Stimulated activated CD8-positive, alpha-beta memory T cell treated with anti-CD3 and anti-CD28 coated beads, Interleukin-7, amount 100 ng/mL, for 4 hours (primary cell): ENCODE measurements at places on chromosomes 2 and 18.

GRCh38 chr2:45469314-45470099 lies 141.6 kb downstream of the SRBD1 start:
- DNase-seq = no peak

DNA sequence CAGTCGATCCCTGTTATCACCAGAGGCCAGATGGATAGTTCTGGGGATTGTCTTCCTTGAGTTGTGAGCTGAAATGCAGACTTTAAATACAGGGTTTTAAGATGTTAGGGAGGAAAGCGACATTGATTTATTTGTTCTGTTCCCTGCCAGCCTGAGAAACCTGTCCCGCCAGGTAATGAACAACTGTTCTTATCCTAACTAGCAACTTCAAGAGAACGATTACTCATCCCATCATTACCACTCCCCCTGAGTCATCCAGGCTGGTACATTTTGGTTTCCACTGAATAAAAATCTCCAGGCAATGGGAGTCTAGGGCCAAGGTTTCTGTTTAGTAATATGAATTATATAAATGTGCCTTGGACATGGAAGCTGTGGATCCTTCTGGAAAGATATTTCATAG lies 131.2 kb downstream of the LYPD6B start:
- DNase-seq = no peak

GRCh38 chr2:122523981-122524380 lies 768.5 kb downstream of the TSN start:
- DNase-seq = no peak

GRCh38 chr2:64946769-64947247 lies 42.4 kb upstream of the SLC1A4 start:
- DNase-seq = no peak

DNA sequence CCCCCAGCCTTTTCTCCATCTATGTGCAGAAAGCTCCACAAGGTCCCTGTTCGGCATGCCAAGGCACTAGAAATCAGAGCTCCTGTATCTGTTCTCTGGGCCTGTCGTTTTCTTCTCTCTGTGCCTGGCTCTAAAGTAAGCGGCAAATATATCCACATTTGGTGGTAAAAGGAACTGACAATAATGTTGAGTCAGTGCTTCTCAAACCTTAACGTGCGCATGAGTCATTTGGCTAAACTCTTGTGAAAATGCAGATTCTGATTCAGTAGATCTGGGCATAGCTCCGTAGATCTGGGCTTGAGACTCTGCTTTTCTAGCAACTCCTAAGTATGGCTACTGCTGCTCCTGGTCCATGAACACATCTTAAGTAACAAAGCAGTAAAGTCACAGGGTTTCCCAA lies 16.5 kb upstream of the ACSL3 start:
- no peak for DNase-seq

DNA sequence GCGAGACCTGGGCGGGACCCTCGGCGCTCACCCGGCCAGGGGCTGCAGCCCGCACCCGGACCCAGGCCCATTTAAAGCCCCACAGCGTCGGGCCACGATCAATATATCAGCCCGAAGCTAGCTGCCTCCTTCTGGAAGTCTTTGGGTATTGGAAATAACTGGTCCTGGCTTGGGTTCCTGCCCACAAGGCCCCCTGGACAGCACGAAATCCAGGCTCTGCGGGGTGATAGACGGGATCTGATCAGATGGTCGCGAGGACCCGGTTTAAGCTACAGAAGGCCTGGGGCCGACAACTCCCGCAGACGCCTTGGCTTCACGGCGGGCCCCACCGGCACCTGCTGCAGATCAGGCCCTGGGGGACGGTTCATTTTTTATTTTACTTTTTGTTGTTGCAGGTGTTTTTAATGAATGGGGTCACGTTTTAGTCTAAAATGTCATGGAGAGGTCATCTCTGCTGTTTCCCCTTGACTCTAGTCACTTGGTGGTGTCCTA lies 362 bp upstream of the PSTPIP2 start:
- no peak for DNase-seq

- DNase-seq = no peak
These were observed 293.3 kb downstream of the MTX2 start for GRCh38 chr2:176562359-176563078.

- DNase-seq = peak; percentile 49
These were observed 126.4 kb upstream of the MGAT5 start for GRCh38 chr2:134127496-134127895.

DNA sequence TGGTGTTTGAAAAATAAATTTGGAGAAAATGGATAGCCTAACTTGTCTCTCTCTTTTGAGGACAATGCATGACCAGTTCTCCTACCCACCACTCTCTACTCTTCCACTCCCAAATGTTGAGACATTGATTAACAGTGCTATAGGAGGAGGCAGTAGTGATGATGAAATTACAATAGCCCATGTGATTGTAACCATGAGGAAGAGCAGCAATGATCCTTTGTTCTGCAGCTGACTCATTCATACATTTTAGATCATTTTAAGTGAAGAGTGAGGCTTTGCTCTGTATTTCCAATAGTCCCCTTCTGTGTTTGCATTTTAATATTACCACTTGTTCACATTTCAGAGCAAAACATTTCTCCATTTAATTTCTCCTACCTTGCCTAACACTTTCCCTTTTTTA lies 592.3 kb downstream of the THSD7B start:
- DNase-seq = no peak

DNA sequence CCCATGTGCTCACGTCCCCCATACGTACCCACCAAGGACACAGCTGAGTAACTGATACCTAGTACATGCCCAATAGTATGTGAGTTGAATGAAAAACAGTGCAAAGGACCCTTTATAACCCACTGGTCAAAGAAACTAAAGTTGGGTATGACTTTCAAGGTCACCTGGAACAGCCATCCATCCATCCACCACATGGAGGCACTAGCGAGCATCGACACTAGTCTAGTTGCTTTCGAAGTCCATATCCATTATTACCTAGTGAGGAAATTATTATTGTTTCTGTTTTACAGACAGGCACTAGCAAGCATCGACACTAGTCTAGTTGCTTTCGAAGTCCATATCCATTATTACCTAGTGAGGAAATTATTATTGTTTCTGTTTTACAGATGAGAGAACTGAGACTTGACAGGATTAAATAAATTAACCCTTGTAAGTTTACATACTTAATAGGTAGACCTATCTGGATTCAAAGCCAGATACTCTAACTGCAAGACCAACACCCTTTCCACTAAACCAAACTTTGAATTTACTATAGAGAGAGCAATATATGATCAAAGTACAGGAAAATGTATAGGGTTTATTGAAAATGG lies 233.7 kb downstream of the METTL4 start:
- peak; percentile 16 for DNase-seq

DNA sequence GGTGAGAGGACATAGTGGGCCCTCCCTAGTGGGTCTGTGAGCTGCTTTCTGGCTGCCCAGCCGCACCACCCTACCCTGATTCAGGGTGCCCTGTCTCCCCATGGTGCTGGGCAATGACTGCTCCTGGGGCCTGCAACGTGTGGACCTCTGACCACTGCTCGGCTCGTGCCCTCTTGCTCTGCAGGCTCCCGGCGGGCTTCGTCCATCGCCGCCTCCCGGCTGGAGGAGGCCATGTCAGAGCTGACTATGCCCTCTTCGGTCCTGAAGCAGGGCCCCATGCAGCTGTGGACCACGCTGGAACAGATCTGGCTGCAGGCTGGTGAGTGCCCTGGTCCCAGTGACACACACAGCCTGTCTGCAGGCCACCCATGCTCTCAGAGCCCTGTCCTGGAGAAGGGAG lies 103.5 kb downstream of the STPG4 start:
- no peak for DNase-seq

GRCh38 chr2:198763793-198764192 lies 693.9 kb downstream of the SATB2 start:
- no peak for DNase-seq

DNA sequence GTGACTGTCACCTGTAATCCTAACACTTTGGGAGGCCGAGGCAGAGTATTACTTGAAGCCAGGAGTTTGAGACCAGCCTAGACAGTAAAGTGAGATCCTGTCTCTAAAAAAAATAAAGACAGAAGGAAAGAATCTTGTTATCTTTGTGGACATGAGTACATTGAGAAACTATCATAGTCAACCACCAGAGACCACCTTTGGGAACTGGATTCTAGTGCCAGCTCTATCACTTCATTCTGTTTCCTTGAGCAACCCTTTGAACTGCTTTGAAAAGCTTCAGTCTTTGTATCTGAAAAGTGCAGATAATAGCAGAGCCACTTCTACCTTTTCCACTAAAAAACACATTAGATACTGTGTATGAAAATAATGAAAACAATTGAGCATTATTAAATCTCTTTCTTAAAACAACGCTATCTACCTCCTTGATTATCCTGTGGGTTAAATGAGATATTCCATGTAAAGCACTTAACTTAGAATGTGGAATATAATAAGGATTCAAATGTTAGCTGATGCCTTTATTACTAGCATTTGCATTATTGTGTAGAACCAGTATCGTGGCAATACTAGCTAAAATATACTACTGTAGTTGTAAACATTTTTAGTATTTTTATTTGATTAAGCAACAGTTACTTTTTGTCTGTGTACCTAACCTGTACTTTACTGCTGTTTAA lies 8.8 kb downstream of the GORASP2 start:
- no peak for DNase-seq

DNA sequence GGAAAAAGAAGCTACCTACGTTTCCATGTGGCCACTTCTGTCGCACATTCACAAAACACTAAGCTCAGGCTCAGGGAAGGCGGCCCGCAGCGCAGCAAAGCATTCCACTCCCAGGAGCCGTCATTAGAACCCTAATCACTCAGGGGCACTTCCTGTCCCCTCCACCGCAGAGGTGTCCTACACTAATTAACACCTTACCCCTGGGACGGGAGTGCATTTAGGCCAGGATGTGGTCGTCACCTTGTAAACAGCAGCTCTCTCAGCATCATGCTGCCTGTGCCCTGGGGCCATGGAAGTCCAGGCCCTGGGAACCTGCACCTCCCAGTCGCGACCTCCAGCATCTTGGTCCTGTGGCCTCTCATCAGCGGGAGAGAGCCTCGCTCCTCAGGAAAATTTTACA lies 359.8 kb upstream of the SALL3 start:
- DNase-seq = no peak

- no peak for DNase-seq
These were observed 94.1 kb upstream of the THOC1 start for GRCh38 chr18:361941-362310.

DNA sequence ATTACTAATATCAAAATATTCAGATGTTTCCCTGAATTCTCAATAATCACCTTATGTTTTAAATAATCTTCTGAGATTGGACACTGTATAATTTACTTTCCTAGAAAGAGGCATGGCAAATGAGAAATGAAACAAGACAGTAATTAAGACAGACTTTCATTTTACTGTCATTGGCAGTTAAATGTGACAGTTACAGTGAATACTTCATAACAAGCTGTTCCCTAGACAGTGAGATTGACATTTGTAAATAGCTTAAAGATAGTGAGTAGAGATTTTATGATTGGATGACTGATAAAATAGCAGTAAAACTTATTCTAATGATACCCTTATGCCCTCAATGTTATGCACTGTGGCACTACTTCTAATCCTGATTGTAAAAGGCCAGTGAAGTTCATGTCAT lies 524.9 kb upstream of the TMEFF2 start:
- no peak for DNase-seq
